Stimulated activated CD8-positive, alpha-beta memory T cell treated with anti-CD3 and anti-CD28 coated beads, Interleukin-7, amount 100 ng/mL, for 4 hours (primary cell): ENCODE measurements at places on chromosomes 3 and 15.

DNA sequence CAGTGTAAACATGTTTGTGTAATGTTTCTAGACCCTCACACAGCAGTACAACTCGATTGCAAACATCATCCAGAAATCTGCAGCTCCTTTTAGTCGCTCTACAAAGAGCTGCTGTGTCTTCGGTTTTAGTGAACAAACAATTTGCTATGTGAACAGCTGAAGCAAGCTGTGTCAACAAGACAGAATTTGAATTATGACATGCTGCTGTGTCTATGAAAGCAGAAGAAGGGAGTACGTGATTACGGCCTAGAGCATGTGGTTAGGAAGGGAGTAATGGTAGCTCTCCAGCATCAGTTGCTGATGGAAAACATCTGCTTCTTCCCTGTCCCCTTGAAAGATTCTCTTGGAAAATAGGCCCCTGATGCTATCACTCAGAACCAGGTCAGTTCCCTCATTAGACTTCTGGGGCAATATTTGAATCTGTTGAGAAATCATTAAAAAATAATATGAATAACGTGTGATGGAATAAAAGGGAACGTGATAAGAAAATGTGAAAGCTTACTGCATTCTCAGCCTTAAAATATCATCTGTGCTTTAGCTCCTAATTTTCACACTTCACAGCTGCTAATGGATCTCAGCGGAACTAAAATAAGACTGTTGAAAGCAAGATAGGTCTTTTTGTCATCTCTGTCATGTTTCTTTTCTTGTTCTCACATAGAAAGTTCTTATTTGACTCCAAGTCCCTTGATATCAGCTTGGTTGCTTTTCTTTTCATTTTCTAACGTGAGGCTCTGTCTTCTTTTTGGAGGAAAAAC lies 891.5 kb downstream of the ROBO2 start:
- DNase-seq: no peak

GRCh38 chr3:101512396-101512645 lies 691 bp downstream of the SENP7 start:
- no peak for DNase-seq

GRCh38 chr15:80403712-80404056 lies 498 bp upstream of the ARNT2 start:
- no peak for DNase-seq

DNA sequence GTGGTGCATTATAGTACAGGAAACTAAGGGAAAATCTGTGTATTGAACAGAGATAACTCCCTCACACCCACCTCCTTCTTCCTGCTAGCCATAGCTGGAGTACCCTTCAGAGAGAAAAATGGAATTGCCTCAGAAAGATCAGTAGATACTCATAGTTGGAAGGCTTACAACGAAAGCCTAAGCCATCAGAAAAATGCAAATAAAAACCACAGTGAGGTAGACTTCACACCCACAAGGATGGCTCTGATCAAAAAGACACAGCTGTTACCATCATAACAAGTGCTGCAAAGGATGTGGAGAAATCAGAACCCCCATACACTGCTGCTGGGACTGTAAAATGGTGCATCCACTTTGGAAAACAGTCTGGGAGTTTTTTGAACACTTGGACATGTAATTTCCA lies 7.4 kb upstream of the DLG1 start:
- DNase-seq: no peak

DNA sequence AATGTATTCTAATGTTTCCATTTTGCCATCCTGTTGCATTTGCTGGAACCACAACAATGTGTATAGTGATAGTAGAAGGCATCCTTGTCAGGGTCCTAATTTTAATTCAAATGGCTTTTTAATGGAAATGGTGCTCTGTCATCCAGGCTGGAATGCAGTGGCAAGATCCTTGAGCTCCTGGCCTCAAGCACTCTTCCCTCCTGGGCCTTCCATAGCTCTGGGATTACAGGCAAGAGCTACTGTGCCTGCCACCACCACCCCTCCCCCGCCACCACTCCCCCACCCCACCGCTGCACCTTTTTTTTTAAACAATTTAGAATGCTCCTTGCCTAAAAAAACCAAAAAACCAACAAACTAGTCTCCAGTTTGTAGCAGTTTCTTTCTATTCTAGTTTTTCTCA lies 15.2 kb upstream of the IQCF6 start:
- no peak for DNase-seq

DNA sequence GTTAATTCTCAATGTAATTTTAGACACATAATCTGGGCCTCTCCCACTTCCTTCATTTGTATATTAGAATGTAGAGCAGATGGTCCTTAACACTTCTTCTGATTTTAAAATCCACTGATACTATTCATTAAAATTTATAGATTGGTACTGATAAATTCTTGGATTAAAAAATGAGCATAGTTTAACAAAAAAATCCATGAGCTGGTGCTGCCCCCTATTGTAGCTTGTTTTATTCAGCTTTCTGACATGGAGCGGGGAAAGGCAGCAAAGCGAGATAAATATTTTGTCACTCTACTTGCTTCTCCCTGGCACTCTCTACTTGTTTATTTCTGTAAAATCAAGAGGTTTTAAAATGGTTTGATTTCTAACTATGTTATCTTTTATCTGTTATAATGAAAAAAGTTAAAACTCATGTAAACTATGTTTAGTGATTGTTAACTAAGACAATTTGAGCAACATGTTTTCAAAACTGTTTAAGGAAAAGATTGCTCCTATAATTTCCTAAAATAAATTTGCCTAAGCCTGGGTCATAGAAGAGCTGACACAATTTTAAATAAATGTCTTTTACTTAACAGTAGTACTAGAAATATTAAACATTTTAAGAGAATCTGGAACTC lies 26.5 kb upstream of the PLOD2 start:
- DNase-seq: no peak

DNA sequence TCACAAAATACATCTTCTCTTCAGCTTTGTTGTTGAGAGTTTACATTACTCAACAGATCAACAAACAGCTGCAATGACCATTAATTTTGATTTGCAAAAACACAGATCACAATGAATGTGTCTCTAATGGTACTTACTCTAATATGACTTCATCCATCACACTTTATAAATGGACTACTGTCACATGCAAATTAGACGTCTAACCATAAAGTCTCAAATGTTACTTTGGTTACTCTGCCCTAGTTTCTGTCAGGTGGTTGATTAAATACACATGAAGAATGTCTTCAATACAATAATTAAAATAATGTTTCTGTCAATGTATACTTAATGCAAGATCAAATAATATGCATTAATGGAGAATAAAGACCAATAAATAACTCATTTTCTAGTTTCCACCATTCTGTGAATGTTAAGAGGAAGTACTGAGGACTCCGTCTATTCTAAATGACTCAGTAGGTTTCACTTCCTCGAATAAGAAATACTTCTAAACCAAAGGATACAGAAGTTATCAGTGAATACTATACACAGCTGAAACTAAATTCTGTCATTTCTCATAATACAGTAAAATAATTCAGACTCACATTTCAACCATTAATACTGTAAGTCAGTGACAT lies 145.8 kb downstream of the CBLB start:
- DNase-seq: no peak

DNA sequence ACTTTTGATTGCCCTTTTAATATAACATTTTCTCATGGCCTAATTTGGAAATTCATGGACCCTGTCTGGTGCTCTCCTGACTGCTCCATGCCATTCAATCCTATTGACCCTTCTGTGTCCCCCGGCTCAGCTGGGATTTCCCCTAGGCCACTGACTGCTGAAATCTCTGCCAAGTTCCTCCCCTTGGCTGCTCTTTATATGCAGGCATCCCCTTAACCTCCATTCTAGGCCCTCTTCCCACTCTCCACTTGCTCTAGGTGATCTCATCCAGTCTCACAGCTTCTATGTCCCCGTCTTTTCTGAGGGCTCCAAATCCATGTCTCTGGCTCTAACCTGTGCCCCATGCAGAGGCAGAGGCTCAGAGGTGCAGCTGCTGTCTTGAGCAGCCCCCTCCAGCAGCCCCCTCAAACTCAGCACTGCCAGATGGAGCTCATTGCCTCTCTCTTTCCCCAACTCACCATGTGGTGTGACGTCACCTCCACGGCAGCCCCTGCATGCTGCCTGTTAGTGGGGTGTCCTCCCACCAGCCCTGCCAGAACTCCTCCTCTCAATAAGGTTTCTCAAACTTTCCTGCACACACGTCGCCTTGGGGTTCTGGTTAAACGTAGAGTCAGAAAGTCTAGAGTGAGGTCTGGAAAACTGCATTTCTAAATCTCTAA lies 6.6 kb downstream of the FSD2 start:
- no peak for DNase-seq

GRCh38 chr3:3134750-3135448 lies 8.2 kb downstream of the TRNT1 start:
- no peak for DNase-seq

GRCh38 chr3:15205934-15206661 lies at the start of gene CAPN7:
TSS of gene CAPN7 (plus strand) at chr3:15206246. CDS start at chr3:15206496, 250 bp downstream.
- peak; percentile 81 for DNase-seq

GRCh38 chr3:33789183-33789954 lies 9.1 kb upstream of the PDCD6IP start:
- no peak for DNase-seq

DNA sequence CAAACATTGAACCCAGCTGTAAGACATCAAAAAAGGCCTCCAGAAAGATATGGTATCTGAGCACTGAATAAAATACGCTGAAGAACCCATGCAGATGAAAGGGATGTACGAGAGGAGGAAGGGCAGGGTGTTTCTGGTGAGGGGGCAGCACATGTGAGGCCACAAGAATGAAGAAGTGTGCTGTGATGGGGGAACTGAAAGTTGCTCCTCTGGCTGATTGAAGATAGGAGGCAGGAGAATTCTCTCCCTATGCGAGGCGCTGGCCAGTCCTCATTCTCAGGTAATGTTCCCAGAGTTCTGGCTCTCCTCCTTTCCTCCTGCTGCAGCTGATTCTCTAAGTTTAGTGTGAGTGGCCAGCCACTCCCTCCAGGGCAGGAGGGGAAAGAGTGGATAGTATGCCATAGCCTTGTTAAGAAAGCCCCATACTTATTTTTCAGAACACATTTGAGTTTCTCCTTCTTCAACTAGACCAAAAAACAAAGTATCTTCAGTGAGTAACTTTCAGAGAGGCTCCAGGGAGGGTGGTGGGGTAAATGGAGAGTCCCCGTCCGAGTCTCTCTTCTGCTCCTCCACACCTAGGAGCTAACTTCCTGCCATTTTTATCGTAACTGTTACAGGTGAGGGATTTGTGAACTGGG lies 26.9 kb upstream of the MYO1E start:
- no peak for DNase-seq

DNA sequence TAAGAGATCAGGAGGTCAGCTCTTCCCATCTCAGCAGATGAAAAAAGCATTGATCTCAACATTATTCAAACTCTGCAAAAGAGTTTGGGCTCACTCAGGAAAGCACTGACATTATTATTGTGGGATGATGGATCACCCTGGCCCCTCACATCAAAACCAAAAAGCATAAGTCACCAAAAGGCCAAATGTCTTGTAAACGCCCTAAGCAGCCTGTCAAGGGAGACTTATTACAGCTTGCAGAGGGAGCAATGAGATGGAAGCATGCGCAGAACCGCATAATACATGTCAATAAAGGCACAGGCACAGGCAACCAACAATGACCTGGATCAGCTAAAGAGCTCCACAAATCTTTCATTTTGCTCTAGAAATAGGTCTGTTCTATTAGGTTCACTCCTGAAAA lies 4.6 kb downstream of the FSIP1 start:
- DNase-seq: no peak
